Right hindlimb (tissue), 1 donor: ENCODE measurements at places on chromosomes 7 and 10.
A peak's percentile ranks its signal among the peaks of the same experiment; 100 is the strongest.

GRCh38 chr7:106795877-106796231, 69.2 kb upstream of the PIK3CG start:
- DNase-seq = no peak

DNA sequence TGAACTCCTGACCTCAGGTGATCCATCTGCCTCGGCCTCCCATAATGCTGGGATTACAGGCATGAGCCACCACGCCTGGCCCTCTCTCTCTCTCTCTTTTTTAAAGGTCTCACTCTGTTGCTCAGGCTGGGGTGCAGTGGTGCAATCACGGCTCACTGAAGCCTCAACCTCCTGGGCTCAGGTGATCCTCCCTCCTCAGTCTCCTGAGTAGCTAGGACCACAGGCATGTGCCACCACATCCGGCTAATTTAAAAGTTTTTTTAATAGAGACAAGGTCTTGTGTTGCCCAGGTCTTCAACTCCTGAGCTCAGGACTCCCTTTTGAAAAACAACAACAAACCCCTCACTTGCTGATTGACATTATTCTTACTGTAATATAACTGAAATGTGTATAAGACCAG, 11.6 kb downstream of the PALD1 start:
- no peak for DNase-seq

DNA sequence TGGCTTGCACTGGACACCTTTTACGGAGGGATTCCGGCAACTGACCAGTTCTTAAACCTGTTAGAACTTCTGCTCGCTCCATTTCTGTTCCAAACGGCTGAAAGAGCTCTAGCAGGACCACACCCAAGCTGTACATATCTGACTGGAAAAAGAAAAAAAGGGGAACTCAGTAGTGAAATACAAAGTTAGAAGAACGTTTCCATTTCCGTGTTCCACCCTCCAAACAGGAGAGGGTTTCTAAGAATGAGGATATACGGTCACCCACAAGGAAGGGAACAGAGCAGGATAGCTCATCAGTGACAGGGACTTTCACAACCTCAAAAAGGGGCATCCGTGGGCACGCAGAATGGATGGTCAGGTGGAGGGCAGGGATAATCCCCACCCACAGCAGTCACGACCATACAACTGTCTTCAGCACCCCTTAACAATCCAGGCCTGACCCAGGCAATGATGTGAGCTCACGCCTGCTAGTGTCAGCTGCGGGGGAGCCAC, 4.3 kb upstream of the ANKRD61 start:
- DNase-seq = no peak

DNA sequence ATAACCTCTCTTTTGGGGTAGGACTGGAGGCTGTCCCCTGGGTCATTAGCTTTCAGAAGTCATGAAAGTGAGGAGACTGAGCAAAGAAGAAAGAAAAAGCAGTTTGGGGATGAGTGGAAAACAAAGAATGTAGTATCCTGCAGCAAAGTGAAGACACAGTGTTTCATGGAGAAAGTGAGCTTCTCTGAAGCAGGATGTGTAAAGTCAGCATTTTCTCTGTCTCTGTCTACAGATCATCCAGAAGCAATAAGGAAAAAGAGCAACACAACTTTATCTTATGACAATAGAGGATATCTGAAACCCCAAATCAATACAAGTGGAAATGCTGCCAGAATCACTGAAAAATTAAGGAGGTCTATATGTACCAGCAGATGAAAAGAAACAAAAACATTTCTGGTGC, 28.4 kb upstream of the ZNF248 start:
- DNase-seq = no peak

DNA sequence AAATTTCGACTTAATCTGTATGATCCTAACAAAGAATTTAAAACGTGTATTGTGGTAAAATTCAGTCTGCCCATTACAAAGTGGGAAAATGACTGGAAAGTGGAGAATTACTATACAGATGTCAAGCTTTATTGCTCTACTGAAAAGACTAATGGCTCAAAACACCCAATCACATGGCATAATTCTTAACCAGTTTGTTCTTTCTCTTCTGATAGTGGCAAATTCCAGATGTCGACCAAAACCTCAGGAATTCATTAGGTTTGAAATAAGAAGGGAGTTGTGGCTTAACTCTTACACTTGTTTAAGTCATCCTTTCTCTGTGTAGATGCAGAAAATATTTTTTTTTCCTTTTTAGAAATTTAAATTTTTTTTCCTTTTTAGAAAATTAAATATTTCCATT, 1254.9 kb upstream of the LRRN3 start:
- DNase-seq = no peak

DNA sequence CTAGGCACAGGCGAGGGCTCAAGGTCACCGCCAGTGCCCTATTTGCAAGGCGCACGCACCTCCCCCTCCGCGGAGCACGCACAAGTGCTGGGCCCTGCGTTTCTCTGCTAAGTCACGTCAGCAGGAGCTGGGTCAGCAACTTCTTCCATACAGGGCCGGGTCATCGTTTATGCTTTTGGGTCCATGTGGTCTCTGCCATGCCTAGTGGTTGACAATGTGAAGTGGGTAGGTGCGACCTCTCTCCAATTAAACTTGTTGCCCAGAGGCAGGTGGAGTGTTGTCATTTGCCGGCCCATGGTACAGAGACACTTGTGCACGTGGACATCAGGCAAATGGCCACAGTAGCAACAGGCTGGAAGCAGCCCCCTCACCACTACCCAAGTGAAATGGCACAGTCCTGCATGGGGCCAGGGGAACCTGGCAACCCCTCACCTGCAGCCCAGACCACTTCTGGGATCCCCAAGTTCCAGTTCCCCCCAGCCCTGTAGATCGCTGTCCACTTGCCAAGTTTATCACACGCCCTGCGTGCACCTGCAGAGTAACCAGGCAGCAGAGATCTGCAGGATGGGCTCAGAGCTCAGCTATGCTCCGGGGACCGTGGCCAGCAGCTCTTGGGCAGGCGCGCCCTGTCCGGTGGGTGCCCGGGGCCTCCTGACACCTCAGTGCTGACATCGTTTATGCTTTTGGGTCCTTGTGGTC, 86.1 kb upstream of the PPP2R2D start:
- DNase-seq = no peak

DNA sequence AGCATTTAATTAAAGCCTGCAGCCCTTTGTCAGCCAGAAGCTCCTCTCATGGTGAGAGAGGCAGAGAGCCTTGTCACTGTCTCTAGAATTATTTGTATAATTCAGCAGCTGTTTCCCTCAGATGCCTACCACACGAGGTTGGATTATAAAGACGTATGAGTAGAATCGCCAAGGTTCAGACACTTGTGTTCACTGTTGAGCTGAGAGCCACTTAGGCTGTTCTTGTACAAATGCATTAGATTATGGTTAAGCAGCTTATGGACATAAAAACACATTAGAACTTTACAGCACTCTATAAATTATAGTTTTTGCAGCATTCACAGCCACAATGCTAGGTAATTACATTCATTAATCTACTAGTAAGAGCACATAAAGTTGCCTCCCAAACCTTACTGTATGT, 282.6 kb downstream of the AUTS2 start:
- DNase-seq = no peak

DNA sequence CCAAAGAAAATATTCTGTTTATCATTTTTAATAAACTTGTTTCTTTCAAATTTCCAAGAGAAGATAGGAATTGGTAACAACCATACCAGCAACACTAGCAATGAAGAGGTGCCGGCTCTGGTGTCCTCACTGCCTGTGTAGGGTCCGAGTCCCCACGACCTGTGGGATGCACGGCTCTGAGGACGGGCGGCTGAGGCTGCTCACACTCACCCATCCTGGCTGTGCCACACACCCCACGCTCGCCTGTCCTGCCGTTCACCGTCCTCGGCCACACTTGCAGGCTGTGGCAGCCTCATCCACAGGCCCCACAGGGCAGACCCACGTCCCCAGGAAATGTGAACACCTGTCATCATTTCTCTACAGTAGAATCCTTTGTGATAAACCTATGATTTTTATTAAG, 48.2 kb upstream of the DPYSL4 start:
- DNase-seq = peak; percentile 7

GRCh38 chr7:90621747-90622140, 25.6 kb downstream of the CDK14 start:
- no peak for DNase-seq

- DNase-seq = peak; percentile 64
Observed at GRCh38 chr10:28939281-28940157, 262.2 kb downstream of the BAMBI start.

DNA sequence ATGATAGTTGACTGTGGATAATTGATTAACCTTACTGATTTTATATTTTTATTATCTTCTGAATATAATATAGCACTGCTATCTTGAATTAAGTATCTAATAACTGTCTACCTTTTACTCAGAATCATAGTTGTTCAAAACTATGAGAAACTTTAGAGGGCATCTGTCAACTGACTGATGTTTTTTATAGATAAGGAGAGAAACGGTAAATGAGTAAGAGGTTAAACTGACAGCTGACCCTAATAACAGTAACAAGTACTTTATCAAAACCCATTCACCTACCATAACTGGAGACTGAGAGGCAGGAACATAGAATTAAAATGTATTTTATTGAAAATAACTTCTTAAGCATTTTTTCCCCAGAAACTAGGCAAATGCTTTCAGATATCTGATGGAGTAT, 62.2 kb downstream of the CYP51A1 start:
- DNase-seq = no peak

DNA sequence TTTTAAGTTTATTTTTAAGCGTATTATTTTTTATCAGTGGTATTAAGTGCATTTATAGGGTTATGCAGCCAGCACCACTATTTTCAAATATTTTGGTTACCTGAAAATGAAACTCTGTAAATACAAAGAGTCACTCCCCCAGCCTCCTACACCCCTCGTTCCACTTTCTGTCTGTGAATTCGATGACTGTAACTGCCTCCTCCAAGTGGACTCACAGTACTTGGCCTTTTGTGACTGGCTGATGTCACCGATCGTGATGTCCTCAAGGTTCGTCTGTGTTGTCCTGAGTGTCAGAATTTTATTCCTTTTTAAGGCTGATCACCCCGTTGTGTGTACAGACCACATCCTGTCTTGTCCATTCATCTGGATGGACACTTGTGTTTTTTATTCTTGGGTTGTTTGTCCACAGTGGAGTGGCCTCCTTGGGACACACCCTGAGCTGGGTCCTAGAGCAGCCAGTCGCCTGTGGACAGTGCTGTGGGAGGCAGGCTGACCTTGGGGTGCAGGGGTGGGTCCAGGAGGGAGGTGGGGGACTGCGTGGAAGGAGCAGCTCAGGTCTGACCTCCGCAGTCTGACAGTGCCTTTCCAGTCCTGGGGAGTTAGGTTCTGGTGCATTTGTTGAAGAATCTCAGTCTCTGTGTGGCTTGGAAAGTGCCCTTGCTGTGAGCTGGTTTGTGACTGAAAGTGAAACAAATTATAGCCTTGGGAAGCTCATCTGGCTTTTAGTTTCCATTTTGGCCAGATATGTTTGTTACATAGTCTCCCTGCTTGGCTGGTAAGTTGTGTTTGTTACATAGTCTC, 6.9 kb downstream of the MTG1 start:
- no peak for DNase-seq

GRCh38 chr7:92279396-92280031, 33.7 kb downstream of the ANKIB1 start:
- no peak for DNase-seq

GRCh38 chr10:59108886-59109288, 67.6 kb upstream of the PHYHIPL start:
- DNase-seq = no peak

- DNase-seq = no peak
Observed at GRCh38 chr7:104931181-104931781, 82.7 kb upstream of the KMT2E start.

DNA sequence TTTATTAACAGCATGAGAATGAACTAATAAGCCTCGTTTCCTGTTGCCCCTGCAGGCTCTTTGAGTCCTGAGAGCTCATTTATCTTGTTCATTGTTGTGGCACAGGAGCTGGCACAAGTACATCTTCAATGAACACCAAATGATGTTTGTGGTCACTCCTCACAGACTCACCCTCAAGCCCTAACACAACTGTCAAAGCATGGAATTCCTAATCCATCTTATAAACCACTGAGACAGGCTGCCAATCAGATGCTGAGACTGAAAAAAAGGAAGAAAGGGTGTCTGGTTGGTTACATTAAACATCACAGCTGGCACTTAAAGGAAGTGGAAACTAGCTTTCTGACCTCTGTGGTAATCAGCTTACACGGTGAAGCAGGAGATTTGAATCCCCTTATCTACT, 7.7 kb upstream of the CCDC172 start:
- no peak for DNase-seq

- no peak for DNase-seq
Observed at GRCh38 chr7:15424468-15424867, 137.3 kb downstream of the AGMO start.

DNA sequence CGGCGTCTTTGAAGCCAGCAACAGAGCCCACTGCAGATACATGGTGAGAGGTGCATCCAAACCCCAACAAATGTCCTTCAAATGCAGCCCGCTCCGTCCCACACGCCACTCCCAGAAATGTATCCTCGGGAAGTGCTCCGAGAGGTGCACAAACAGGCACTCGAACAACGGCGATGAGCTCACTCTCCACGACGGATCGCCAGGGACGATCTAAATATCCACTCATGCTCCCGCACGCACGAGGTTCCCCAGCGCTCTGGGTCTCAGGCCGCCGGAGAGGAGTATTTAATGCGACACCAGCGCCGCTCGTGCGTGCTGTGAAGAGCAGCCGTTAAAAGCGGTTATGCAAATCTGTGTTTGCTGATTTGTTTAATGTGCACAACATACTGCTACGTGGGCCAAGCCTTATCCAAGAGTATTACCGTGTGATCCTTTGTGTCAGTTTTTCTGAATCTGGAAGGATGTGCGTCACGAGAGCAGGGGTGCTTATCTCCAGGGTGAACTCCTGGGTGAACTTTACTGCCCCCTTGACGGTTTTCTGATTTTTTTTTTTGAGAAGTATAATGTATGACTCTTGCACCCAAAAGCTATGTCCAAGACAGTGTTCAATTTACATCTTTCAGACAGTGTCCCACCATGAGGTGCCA, 48.5 kb upstream of the PPP2R2D start:
- no peak for DNase-seq

GRCh38 chr7:67913604-67914003, 917.0 kb downstream of the TYW1 start:
- DNase-seq = no peak

- DNase-seq = no peak
Observed at GRCh38 chr10:23496727-23497126, 57.9 kb downstream of the OTUD1 start.

GRCh38 chr10:104299031-104299904, 30.3 kb downstream of the GSTO2 start:
- DNase-seq = no peak

DNA sequence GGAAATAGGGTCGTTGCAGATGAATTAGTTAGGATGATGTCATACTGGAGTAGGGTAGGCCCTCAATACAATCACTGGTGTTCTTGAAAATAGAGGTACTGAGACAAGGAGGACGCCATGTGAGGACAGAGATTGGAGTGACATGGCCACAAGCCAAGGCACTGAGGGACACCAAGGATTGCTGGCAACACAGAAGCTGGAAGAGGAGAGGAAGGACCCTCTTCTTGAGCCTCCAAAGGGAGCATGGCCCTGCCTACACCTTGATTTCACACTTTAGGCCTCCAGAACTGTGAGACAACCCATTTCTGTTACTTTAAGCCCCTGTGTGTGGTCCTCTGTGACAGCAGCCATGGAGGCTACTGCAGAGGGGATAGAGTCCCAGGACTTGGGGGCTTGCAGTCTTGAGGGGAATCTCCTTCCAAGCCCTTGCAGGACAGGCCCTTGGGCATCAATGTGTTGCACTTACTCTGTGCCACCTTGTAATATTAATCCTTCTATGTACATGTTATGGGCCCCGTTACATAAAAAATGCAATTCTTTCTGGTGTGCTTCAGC, 3.7 kb upstream of the AOC1 start:
- DNase-seq = no peak
